ENCODE measurements at places on chromosomes 2 and 18.

DNA sequence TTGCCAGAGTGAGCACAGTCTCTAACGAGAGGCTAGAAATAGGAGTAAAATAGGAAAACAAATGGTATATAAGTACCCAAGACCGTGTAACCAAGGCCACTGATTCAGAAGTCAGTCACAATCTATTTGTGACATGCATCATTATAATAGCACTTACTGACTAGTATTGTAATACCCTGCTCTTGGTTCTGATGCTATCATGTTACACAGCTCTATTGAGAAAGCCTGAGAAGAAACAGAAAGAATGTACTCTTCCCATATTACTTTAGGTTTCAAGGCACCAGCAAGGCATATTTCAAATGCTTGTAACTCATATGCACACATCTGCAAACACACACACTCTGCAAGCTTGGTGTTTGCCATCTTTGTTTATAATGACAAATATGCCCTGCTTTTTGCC lies 746.4 kb downstream of the SLC4A3 start:
- no peak for DNase-seq

GRCh38 chr18:69948256-69948655 lies 583 bp upstream of the CD226 start:
- DNase-seq = no peak

- DNase-seq = no peak
These were observed 105.0 kb downstream of the PRKRA start for GRCh38 chr2:178345951-178346350.

GRCh38 chr2:161029321-161029720 lies 130.9 kb upstream of the TANK start:
- no peak for DNase-seq

- DNase-seq = no peak
These were observed 67.1 kb downstream of the CYP26B1 start for GRCh38 chr2:72080286-72081145.

- no peak for DNase-seq
These were observed 108.5 kb downstream of the PTH2R start for GRCh38 chr2:208515099-208515498.

- no peak for DNase-seq
These were observed 555.8 kb downstream of the NRXN1 start for GRCh38 chr2:50476174-50476573.

DNA sequence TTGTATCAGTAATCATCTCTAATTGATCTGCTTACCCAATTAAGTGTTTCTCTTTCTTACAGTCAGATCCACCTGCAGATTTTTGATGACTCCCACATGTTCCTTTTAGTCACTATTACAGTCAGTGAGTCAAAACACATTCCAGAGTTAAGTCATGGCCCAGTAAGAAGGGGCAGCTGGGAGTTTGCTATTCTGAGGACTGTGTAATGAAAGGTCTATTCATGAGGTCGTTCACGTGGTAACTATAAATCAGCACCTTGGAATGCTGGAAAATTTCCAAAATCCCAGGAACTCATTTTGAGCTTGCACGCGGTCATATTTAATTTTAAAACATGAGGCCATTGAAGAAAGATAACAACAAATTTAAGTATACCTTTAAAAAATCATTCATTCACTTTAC lies 252.5 kb downstream of the XIRP2 start:
- no peak for DNase-seq

GRCh38 chr2:138534791-138535190 lies 33.2 kb downstream of the SPOPL start:
- no peak for DNase-seq

DNA sequence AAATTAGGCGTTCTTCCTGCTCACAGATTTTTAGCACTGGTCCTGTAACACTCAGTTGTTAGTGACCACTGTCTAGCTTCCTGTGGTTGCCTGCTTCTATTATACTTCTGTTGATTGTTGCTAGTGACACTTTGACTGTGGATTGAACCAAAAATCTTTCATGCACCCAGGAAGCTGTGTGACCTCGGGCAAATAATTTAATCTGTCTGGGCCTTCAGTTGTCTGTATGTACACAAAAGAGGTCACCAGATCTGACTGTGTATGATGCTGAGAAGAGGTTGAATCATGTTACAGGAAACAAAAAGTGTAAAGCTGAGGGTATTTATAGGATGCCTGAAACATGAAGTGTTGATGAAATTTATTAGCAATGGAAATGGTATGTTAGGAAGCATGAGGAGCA lies 12.7 kb downstream of the ICOS start:
- no peak for DNase-seq

DNA sequence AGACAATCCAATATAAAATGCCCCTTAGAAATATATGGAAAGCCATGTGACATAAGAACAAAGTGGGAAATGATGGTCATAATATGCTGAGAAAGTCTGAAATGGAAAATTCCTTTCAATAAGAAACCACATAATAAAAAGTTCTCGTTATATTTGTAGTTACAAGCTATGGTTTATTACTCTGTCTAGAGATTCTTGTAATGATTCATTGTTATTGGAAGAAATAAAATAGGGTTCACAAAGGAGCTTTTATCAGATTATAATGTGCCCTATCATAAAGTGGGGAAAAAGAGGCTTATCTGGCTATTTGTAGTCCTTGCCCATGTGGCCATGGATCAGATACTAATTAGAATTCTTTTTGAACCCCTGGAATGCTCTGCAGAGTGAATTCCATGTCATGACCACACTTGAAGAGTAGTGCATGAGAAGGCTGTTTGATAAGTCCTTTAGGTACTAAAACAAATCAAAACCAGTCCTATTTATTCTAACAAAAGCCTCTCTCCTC lies 420.7 kb upstream of the NRP2 start:
- DNase-seq = no peak

DNA sequence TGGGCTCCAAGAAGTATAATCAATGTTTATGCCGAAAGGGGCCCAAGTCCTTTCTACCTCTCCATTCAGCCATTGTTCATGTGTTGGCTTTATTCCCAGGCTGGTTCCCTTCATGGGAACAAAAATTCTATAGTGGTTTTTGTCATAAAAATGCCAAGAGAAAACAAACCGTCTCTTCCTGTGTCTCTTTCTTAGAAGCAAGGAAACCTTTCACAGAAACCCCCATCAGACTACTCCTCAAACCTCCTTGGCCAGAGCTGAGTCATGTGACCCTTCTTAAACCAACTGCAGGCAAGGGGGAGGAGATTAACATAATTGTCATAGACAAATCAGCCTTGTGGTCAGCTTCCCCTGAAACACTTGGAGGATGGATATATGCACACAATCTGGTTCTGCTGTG lies 75.1 kb upstream of the TANK start:
- no peak for DNase-seq

DNA sequence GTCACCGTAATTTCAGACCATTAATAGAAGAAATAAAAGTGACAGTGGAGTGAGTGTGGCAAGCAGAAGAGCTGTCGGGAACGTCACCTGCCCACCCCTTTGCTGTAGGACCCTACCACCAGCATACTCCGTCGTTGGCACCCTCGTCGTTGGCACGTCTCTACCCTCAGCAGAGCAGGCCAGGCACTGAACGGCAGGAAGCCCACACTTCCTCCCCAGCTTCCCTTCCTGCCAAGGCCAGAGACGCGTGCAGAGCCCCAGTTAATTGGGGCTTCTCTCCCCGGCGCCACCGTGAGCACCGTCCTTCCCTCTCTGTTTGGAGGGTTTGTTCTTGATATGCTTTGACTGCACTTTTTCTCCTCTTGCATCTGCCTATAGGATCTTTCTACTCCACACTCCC lies 27.0 kb upstream of the NFATC1 start:
- DNase-seq = no peak

GRCh38 chr2:201901786-201902185 lies 95.4 kb downstream of the CDK15 start:
- DNase-seq = no peak

- DNase-seq = no peak
These were observed 84.3 kb upstream of the FZD7 start for GRCh38 chr2:201949181-201949926.

DNA sequence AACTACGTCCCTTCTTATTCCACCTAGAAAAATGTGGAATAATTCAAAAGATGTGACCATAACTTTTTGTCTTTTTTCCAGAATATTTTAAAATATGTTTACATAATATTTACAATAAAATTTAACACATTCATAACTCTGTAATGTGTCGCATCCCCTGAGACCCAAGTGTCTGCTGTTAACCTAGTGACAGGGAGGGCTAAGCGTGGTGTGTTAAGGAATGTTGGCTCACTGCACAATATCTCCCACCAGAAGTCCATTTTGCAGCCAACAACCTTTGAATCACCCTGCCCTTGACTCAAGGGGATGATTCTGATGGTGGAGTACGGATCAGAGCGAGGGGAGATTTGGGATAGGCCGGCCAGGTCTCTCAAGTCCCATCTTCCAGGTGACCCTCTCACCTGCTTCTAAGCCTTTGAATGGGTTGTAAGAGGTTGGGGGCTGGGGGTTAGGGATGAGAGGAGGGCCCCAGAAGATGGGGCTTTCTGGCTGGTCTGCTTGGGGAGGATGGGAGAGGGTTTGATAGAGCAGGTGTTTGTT lies 43.3 kb downstream of the SERTAD2 start:
- no peak for DNase-seq

- DNase-seq = no peak
These were observed 29.2 kb upstream of the TNP1 start for GRCh38 chr2:216888887-216889622.

DNA sequence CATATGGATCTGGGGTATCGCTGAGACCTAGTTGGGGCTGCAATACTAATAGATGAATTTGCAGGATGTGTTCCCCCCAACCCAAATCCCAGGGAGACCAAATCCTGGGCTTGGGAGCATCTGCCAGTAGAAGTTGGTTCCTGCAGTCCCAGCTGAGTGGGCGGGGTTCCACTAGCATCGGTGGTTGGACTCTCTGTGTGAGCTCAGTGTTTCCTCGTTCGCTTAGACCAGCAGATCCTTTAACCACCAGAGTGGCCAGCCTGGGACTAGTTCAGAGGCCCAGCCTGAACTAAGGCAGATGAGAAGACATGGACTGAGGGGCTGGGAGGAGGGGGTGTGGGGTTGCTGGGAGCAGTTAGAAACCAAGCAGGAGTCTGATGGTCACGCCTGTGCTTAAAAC lies 40.7 kb downstream of the PCARE start:
- DNase-seq = no peak

DNA sequence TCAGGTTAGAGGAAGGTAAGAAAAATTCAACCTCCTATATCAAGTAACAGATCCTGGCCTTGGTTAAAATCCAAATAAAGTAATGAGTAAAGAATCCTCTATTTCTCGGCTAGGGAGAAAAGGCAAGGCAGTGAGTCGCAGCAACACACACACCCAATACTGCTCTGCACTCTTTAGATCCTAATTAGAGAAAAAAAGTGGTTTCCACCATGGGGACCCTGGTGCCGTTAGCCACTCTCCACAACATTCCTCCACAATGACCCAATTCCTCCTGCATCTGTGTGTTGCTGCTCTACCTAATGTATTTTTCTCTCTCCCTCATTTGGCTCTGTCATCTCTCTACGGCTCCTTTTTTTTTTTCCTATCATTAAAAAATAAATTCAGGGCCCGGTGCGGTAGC lies 462.7 kb downstream of the METTL4 start:
- DNase-seq = no peak

DNA sequence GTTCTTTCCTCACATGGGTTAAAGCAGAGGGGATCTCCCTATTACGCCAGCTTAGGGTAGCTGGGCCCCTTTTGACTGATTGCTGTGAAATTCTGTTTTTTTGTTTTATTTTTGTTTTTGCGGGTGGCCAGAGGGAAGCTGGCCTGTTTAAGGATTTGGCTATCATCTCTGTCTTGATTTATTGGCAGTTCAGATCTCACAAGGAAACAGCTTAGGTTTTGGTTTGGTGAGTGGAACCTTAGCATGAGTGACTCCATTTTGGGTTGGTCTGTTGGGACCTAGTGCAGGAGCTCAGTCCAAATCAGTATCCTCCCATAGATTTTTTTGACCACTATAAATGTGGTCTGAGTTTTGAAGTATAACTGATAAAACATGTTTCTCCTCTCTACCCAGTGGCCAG lies 25.6 kb upstream of the NTSR2 start:
- no peak for DNase-seq

GRCh38 chr2:6864923-6865345 lies 773 bp downstream of the CMPK2 start:
- peak; percentile 16 for DNase-seq

DNA sequence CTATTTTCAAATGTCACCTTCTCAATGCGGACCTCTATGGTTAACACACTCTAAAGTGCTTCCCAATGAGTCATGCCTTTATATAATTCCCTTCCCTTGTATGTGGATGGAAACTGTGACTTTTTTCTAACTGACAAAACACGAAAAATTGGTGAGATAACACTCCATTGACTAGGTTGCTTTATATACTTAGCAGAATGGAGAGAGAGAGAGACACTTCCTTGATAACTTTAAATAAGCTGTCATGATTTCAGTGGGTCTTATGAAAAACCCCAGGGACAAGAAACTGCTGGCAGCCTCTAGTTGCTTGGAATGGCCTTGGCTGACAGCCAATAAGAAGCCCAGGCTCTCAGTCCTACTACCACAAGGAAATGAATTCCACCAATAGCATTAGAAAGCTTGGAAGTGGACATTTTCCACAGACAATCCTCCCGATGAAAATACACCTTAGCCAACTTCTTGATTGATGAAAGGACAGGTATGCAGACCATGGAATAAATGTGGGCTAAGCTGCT lies 322.2 kb downstream of the ZNF804A start:
- DNase-seq = no peak

DNA sequence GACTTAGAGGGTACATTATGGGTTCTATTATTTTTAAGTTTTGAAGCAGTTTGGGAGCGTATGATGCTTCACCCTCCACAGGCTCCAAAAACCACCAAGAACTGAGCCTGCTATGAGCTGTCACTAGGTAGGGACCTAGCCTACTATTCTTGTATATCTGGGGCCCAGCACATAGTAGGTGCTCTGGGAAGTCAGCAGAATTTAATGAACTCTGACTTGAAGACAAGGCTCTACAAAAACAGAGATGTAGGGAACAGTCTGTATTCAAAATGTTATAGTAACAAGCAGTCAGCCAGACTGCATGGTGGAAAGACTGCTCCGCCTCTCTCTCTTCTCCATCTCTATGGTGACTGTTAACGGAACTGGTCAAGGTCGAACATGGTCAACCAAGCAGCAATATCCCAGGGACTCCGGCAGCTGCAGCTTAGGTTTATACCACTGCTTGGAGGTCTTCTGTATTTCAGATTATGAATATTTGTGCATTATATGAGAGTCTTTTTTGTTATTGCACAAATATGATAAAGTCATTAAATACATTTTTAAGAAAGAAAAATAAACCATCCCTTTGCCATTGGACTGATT lies 22.2 kb upstream of the YWHAQ start:
- no peak for DNase-seq

All from activated T-cell treated with anti-CD3 and anti-CD28 coated beads for 1 hour (primary cell).